GM23248 (cell line): ENCODE measurements at places on chromosomes 5 and 9.

DNA sequence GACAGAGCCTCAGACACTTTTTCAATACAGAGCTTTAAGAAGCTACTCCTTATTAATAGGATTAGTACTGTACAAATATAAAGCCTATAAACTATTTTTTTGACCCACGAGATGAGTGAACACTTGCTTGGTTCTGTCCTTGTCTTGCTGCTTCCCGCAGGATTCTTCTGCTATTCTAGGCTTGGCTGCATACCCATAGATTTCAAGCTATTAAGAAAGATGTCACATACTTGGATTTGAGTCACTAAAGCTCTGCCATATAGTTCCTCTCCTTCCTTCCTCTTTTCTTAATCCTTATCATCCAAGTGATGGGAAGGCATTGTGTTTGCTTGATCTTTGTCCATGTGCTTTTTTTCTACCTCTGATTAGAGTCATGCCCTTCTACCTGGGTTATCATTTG, 361.2 kb upstream of the TRPC7 start:
- no peak for DNase-seq

- DNase-seq: no peak
These were observed 411.3 kb downstream of the ARHGEF28 start for GRCh38 chr5:74037321-74037720.

DNA sequence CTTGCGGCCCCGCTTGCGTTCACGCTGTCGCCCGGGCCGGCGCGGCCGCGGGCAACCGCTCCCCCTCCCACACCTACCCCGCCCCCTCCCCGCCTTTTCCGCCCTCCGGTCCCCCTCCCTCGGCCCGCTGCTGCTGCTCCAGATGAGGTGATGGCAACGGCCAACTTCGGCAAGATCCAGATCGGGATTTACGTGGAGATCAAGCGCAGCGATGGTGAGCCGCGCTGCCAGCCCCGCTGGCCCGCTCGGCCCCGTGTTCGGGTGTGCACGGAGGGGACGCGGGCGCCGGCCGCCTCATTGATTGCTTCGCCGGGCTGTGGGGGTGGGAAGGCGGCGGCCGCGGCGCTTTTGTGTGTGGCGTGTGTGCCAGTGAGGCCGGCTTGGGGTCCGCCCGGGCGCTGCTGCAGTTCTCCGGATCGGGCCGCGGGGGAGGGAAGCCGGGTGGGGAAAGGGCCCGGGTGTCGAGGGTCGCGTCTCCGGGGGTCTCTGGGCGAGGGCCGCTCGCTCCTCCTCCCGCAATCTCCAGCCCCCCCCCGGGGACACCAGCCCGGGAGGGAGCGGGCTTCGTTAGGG, 403 bp downstream of the KIF2A start:
- peak; percentile 74 for DNase-seq

GRCh38 chr5:169302491-169303118, 1.7 kb upstream of the SLIT3 start:
- peak; percentile 85 for DNase-seq

DNA sequence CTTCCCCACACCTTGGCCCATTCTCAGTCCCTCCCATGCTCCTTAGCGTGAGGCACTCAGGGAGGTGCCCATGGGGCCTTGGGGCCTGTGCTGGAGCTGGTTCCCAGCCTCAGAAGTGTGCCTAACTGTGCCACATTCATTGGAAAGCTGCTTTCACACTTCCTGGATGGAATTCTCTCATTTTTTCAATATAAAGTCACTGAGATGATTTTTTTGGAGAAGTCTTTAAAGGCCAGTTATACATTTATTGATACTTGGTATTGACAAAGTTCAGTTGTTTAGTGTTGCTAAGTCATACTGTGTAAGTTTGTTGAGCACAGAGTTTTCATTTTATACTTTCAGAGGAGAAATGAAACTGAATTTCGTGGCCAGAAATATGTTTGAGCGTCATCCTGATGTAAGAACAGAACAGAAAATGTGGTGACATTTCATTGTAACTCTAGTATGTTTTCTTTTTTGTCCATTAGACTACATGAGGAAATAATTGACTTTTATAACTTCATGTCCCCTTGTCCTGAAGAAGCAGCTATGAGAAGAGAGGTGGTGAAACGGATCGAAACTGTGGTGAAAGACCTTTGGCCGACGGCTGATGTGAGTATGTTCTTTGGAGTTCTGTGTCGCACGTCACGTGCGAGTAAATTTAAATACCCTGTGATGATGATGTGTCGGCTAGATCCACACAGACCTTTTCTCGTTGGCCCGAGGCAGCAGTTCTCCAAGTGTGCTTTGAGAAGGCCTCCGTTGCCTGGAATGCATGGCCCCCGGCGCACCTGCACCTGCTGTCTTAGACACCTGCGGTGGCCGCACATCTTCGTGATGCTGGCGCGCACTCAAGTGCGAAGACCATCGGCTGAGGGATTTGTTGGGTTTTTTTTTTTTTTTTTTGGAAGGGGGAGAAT, 24.1 kb downstream of the TENT4A start:
- DNase-seq: no peak

DNA sequence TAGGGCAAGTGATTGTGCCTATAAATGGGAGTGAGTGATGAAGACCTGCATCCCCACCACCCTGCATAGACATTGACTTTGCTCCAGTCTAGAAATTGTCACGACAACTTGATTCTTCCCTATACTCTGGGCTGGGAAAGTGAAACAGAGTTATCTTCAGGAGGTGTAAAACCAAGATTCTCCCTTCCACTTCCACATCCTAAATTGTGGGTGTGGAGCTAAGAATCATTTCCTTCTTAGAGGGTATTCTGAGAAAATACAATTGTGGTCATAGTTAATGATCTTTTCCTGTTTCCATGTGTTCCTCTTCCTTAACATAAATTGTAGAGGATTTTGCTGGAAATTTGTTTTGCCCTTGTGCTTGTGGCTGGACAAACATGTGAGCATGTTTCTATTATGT, 96.8 kb upstream of the PJA2 start:
- no peak for DNase-seq
